ENCODE measurements at places on chromosomes 3 and 15. TPM values are rescaled to one million over a fixed set of nuclear protein-coding genes. Genes with fewer than 3 reads are reported as not detected.

- DNase-seq = no peak
Observed at GRCh38 chr3:114872588-114872987, 274.5 kb downstream of the ZBTB20 start.

GRCh38 chr15:89408372-89409183 is 74.0 kb upstream of the POLG start:
- no peak for DNase-seq

DNA sequence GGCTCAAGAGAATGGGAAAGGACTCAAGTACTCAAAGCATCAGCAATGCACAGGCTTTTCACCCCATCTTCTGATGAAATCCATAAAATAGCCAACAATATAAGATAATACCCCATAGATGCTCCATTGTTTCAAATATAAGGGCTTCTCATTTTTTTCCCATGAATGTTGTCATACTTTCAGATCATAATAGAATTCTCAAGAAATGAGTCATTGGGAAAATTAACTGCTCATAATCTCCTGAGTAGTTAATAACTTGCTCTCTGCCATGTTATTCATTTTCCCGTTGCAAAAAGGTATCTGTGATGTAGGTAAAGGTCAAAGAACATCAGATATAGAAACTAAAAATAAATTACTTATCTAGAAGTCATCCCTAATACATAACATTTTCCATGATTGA is 121.9 kb downstream of the NSUN3 start:
- DNase-seq = no peak

DNA sequence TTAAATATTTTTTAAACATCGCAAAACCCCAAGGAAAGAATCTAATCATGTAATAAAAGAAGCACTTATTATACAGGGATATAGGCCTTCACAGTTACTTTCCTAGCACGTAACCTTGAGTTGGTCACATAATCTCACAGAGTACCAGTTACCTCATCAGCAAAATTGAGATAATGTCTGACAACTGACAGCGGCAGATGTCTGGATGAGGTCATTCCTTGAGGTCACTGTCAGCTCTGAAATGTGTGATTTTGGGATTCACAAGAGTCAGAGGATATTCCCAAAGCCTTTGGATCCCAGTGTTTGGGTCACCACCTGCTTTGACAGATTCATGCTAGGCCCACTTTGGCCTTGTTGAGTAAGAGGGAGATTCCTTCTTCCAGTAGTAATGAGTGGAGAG is 151.4 kb upstream of the SEMA6D start:
- DNase-seq = no peak

DNA sequence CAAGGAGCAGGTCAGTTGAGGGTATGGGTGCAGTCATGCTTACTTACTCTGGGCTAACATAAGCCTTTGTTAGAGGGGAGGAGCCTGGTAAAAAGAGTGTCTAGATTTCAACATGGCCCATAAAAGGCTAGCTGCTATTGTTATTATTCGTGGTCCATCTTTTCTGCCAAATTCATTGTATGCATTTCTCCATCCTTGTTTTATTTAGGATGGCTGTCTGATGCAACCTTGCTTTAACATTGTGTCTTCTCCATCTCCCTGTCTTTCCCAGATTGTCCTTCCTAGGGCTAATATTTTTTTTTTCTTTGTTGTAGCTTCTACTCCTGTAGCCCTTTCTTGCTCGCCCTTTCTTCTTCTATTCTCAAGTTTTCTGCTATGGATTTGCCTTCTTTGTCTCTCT is 12.6 kb downstream of the RBMS3 start:
- no peak for DNase-seq

DISP2 gene
- 0.27 TPM for polyA plus RNA-seq

MLF1 gene
- polyA plus RNA-seq = 10.7 TPM
